ENCODE measurements at places on chromosomes 3 and 15.

DNA sequence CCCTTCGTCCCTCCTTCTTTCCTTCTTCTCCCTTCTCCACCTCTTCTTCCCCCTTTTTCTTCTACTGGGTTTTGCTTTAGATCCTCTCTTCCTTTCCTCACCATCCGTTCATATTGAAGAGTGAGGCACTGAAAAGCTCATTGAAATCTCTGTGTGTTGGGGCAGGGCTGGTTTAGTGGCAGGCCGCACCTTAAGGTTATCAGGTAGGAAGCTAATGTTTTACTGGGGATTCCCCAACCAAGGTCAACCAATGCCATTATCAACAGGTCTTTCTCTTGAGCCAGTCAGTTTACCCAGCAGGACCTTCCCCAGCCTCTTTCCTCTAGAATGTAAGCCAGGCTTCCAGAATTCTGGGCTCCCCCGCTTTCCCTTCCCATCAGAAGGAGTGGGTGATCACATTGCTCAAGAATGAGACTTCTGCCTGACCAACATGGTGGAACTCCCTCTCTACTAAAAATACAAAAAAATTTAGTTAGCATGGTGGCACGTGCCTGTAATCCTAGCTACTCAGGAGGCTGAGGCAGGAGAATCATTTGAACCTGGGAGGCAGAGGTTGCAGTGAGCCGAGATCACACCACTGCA lies 11.5 kb upstream of the VPS8 start:
- no peak for DNase-seq

DNA sequence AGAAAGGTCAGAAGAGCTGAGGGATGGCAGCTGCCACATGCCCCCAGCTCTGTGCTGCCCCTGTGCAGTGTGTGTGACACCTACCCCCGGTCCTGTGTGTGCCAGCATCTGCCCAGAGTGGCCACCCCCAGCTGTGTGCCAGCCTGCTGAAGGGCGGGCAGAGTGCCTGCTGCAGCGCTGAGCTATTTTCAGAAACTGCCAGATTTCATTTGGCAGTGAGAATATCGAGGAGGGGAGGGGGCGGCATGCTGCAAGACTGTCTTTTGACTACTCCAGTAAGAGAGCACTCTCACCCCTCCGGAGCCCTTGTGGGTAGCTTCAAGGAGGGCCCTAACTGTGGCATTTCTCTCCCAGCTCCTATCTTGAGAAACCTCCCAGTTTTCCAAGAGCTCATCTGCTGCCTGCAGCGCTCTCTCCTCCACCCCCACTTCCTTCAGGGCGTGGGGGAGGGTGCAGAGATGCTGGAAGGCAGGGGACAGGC lies 25.2 kb upstream of the DOCK3 start:
- DNase-seq: no peak

GRCh38 chr15:25345943-25346342 lies 92.9 kb downstream of the UBE3A start:
- DNase-seq: no peak

- no peak for DNase-seq
Measured at GRCh38 chr15:80194914-80195313, 42.1 kb downstream of the FAH start.

DNA sequence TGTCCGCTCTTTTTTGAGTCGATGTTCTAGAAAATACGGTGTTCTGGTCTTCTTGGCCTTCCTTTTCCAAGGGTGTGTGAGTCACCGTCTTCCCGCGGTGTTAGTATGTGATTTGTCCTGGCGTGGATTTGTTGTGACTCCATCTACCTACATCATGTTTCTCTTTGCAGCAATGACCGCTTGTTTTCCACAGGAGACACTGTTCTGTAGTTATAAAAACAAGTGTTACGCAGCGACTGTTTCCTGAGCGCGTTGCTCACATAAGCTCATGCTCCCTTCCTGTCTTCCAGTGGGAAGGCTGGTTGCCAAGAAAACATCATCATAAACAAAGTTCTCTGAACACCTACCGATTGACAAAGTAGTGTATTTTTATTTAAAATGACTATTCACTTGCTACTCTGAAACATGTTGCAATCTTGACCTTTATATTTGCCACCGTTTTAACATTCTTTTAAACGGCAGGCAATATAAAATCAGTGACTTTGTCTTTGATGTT lies 19.0 kb downstream of the USP13 start:
- no peak for DNase-seq

- DNase-seq: no peak
Measured at GRCh38 chr3:133494469-133494868, 79.0 kb upstream of the CDV3 start.

- no peak for DNase-seq
Measured at GRCh38 chr3:132164469-132165092, 129.8 kb upstream of the CPNE4 start.

DNA sequence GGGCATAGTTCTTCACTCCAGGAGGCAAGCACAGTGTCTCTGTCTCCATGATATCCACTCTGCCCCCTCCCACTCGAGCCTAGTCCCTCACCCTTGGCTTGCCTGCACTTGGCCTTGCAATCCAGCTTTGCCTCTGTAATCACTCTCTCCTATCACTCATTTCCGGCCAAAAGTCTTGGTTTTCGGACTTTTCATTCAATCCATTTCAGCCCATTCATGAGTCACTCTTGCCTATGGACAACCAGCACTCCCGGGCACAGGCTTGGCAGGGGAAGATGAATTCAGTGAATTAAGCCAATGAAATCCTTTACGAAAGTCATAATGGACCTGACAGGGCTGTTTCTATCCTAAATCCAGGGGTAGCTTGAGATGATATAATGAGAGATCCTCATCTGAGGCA lies 21.7 kb downstream of the DAZL start:
- DNase-seq: no peak

All from stimulated activated CD8-positive, alpha-beta memory T cell treated with anti-CD3 and anti-CD28 coated beads, Interleukin-15, amount 100 ng/mL, for 48 hours (primary cell).